ENCODE measurements at places on chromosomes 5 and 9.

- DNase-seq: no peak
These were observed 212.7 kb upstream of the MVB12B start for GRCh38 chr9:126113756-126114408.

- DNase-seq: no peak
These were observed 47.1 kb upstream of the SMIM23 start for GRCh38 chr5:171738501-171738900.

- peak; percentile 72 for DNase-seq
These were observed 155.5 kb upstream of the NMUR2 start for GRCh38 chr5:152560512-152561137.

- no peak for DNase-seq
These were observed 171.4 kb downstream of the GRIA1 start for GRCh38 chr5:153661897-153662296.

DNA sequence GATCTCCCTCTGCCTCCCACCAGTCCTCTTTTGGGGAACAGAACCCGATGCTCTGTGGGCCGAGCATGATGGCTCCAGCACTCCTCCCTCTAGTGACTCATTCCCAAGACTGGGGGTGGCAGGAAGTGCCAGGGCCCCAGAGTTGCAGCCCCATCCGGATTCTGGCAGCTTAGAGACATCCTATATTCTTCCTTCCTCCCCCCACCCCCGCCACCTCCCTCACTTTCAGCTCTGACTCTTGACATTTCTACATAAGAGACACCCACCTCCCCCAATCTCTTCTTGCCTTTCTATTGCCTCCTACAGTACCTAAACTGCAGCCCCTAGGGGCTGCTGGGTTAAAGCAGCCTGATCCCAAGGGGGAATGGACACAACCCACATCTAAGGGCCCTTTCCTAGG is 47.1 kb upstream of the MATR3 start:
- peak; percentile 61 for DNase-seq

DNA sequence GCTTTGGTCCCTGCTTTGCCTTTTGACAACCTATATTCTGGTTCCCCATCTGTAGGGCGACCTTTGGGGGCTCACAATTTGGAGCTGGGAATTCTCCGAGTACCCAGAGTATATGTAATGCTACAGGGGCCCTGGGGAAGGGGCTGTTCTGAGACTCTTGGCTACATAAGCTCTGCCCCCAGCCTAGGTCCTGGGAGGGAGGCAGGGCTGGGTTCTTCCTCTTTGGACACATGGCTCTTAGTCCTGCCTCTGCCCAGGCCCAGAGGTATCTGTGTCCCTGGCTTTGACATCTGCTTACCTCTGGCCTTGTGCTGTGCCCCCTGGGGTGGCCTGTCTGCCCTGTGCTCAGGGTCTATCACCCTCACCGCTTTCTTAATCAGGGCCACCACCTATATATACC is 181.6 kb downstream of the CACNA1B start:
- DNase-seq: no peak

DNA sequence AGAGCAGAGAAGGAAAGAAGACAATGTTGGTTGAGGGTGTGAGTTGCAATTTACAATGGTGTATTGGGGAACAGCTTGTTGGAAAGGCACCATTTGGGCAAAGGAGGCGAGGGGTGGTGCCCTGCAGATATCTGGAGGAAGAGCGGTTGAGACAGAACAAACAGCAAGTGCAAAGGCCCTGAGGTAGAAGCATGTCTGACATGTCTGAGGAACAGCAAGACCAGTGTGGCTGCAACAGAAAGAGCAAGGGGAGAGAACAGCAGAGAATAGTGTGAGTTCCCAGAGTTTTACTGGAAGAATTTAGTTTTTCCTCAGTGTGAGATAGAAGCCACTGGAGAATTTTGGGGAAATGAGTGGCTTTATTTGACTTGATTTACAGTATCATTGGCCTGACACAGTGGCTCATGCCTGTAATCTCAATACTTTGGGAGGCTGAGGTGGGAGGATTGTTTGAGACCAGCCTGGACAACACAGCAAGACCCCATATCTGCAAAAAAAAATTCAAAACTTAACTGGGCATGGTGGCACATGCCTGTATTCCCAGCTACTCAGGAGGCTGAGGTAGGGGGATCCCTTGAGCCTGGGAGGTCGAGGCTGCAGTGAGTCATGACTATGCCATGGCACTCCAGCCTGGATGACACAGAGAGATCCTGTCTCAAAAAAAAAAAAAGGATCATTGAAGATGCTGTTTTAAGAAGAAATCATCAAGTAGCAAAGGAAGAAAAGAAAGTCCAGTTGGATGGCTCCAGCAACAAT is 13.6 kb downstream of the CMBL start:
- no peak for DNase-seq

DNA sequence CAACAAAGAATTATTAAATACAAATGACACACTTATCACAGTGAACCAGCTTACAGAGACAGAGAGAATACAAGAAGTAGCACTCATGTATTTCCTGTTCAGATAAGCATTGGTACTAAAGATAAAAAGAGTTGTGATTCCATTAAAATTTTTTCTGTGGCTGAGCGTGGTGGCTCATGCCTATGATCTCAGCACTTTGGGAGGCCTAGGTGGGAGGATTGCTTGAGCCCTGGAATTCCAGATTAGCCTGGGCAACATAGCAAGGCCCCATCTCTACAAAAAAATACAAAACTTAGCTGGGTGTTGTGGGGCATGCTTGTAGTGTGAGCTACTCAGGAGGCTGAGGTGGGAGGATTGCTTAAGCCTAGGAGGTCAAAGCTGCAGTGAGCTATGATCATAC is 32.9 kb downstream of the FCHO2 start:
- peak; percentile 28 for DNase-seq

- peak; percentile 11 for DNase-seq
These were observed 970.3 kb upstream of the ARRDC3 start for GRCh38 chr5:92353107-92354030.

DNA sequence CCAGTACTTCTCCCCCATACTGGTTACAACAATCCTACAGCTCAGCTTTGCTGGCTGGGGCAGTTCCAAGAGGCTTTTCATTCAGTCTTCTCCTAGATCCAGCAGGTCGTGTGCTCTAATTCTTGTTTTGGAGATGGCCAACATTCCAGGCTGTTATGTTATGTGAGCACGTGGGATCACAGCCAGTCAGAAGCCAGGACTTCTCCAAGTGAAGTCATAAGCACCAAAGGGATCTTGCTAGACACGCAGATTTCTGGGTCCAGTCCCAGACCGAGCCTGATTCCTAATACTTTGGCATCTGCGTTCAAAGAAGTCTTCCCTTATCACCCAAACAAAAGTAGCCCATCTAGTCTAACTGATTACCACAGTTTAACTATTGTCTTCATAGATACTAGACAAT is 1.4 kb upstream of the LARP1 start:
- DNase-seq: peak; percentile 97

DNA sequence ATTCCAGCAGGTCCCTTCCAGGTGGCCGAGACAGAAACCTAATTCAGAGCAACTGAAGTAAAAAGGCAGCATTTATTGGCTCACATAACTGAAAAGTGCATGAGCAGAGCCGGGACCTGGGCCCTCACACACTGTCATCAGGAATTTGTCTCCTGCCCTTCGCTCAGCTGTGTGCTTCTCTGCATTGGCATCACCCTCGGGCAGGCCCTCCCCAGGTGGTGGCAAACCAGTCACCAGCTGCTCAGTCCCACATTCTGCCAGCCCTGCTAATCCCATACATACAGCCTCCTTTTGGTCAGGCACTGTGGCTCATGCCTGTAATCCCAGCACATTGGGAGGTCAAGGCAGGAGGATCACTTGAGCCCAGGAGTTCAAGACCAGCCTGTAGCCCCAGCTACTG is 11.5 kb upstream of the CPLX2 start:
- no peak for DNase-seq

- DNase-seq: peak; percentile 26
These were observed 232.1 kb downstream of the MAN2A1 start for GRCh38 chr5:109921735-109922380.

- no peak for DNase-seq
These were observed 159.5 kb upstream of the MAST4 start for GRCh38 chr5:66436721-66437120.

GRCh38 chr5:37552770-37553719 is 173.9 kb downstream of the WDR70 start:
- peak; percentile 88 for DNase-seq

DNA sequence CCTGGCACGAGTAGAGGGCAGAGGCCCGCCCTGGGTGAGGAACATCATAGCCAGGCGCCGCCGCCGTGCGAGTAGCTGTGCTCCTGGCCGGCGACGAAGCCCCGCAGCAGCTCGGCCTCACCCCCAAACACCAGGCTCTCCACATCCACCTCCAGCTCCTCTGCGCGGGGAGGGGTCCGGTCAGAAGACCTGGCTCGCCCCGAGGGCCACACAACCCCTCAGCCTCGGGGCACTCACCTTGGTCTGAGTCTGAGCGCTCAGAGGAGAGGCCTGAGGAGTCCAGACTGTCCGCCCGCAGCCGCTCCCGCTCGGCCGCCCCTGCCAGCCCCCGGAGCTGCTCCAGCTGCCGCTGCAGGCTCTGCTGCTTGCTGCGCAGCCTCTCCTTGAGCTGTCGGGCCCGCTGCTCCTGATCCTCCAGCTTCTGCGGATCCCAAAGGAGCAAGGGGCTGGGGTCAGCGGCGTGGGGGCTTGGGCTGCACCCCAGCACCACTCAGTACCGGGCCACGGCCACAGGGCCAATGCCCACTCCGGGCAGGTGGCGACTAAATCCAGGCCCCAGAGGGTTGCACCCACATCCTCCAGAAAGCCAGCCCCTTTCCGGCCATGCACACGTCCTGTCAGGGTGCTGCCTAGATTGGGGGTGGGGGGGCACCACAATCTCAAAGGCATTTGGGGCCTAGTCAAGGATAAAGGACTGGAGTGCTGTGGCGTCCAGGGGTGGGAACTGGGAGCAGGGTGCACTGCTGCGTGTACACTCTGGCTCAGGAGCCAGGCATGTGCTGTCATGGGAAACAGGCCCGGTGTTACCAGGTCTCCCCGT is 3.9 kb downstream of the MXD3 start:
- no peak for DNase-seq

- no peak for DNase-seq
These were observed 611.8 kb downstream of the TLE1 start for GRCh38 chr9:81077572-81077971.

DNA sequence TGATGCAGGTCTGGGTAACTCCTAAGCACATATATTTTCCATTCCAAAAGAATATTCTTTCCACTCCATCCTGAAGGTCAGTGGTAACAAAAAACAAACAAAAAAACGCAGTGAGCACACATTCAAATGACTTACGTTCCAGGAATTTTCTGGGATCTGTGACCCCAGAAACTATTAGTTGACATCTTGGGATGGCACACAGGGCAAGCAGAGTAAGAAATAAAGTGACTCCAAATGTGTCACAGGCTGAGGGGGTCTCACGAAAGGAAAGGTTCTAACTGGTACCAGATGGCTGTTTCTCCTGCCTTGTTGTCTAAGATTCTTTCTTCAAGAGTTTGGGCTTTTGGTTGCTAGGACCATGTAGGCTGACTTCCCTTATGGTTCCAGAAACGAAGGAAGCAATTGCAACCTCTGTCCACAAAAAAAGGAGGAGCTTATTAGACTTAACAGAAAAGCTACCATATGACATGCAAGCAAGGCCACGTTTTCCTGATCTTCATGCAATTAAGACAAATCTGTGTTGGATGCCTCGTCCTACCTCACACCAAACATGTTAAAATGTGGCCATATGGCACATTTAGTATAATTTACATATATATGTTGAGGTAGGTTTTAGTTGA is 32.7 kb downstream of the PTGS1 start:
- peak; percentile 19 for DNase-seq

DNA sequence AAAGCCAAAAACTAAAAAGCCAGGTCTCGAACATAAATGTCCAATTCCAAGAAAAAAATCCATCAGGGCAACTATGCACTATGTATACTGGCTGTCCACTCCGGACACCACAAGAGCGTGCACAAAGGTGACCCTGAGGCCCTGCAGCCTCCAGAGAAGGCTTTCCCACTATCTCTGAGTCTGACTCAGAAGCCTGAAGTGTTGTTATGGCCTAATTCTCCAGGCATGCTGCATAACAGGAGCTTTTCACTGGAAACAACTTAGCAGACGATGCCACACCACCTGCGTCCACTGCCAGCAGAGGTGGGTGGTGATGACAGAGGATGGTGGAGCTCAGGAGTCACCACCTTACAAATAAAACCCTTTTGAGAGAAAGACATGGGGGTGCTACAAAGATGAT is 63.7 kb downstream of the HABP4 start:
- DNase-seq: no peak

GRCh38 chr5:123132316-123132715 is 43.3 kb downstream of the PRDM6 start:
- no peak for DNase-seq

- no peak for DNase-seq
These were observed 130.1 kb downstream of the TENT4A start for GRCh38 chr5:6843335-6843734.

DNA sequence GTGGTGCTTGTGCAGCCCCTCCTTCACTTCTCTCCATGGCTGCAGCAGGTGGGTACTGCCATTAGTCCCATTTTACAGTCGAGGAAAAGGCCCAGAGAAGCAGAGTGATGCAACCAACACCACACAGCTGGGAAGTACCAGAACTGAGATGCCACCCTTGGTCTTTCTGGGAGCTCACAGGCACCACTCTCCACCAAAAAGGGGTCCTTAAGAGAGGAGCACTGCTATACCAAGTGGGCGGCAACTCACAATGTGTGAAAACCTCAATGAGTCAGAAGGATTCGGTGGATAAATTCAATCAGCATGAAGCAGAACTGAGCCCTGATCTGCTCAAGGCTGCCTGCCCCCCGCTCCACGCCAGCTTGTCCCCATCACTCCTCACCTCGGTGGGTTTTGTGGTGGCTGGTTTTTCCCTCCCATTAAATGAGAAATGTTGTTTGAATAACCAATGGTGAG is 213.7 kb downstream of the FSTL4 start:
- no peak for DNase-seq

Data from cardiac fibroblast (primary cell).